ENCODE measurements at places on chromosomes 7 and 10.
A peak's percentile ranks its signal among the peaks of the same experiment; 100 is the strongest.

GRCh38 chr7:2761801-2762497, 73.9 kb downstream of the AMZ1 start:
- DNase-seq, result no peak

GRCh38 chr10:127735723-127736221, 1.2 kb upstream of the FOXI2 start:
- no peak for DNase-seq

DNA sequence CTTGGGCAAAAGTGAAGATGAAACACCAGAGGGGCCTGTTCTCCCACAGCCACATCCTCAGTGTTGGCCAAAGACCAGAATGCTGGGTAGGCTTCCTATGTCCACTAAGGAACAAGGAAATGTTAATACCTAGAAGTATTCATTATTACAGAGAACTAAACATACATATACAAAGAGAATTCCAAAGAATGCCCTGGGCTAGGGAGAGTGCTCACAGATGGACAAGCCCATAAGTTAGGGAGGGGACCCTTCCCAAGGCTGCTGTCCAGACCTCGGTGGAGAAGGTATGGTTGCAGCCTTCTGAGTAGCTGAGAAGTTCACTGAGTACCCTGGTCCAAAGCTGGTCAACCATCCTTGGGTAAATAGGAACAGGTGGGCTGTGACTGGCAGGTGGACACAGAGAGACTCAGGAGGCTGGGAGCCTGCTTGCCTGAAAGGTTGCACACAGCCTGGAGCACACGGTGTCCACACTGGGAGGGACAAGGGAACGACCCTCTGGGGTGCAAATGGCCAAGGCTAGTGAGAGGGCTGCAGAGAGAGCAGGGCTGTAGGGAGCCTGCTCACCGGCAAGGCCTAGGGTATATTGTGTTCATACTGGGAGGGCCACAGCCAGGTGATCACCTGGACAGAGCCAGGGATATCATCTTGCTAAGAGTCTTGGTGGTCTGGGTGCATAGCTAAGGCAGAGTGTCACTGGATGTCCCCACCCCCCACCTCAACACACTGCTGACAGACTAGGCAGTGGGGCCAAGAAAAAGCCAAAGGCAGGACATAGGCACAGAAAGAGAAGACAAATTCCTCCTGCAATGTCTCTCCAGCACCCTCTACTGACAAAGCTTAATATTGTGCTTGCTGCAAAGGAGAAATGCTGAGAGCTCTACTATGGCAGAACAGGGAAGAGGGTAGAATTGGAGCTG, 40.3 kb downstream of the CPVL start:
- DNase-seq, result peak; percentile 72

DNA sequence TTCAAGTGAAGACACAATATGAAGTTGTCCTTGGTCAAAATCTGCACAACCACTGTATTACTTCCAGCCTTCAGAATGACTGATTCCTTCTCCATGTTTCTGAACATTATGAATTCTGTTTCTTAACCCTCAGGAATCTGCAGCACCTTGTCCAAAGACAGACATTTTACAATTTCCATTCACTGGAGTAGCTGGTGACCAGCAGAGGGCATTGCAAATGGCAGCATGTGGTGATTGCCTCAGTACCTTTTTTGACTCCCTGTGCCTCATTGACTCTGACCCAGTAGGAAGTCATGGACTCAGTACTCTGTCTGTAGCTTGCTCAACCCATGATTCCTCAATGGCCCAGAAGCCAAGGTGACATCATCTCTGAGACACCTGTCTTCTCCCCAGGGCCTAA, 879 bp upstream of the VPS41 start:
- no peak for DNase-seq

DNA sequence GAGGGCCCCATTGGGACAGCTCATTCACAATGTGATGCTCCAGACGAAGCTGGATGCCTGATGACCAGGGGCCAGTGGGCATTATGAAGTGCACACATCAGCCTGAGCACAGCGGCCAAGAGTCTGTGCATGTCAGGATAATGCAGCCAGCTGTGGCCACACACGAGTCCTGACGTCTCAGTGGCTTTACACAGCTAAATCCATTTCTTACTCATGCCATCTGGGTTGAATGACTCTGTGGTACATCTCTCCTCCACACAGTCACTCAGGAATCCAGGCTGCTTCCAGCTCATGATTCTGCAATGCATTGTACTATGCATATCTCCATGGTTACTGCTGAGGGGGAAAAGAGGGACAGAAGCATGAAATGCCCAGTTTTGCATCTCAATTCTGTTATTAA, 123.6 kb downstream of the PRLHR start:
- DNase-seq, result no peak

- no peak for DNase-seq
These were observed 620.5 kb upstream of the LRRN3 start for GRCh38 chr7:110470420-110470819.

DNA sequence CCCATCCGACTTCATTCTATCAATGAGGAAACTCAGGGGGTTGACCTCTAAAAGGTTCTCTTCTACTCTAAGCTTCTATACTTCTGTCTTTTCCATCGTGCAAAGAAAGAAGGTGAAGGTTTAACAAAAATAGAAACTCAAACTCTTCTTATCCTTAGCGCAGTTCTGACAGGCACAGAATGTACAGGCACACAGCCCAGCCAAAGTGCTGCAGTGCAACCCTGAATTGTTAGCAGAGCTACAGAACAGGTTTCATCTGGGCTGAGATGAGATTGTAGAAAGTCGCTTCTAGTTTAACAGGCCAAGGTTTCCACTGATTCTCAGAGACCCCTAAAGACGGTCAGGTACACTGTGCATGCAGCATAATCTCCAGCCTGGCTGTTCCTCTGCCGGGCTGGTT, 79.3 kb upstream of the AFAP1L2 start:
- no peak for DNase-seq

GRCh38 chr7:92794391-92794790, 42.0 kb downstream of the CDK6 start:
- no peak for DNase-seq

DNA sequence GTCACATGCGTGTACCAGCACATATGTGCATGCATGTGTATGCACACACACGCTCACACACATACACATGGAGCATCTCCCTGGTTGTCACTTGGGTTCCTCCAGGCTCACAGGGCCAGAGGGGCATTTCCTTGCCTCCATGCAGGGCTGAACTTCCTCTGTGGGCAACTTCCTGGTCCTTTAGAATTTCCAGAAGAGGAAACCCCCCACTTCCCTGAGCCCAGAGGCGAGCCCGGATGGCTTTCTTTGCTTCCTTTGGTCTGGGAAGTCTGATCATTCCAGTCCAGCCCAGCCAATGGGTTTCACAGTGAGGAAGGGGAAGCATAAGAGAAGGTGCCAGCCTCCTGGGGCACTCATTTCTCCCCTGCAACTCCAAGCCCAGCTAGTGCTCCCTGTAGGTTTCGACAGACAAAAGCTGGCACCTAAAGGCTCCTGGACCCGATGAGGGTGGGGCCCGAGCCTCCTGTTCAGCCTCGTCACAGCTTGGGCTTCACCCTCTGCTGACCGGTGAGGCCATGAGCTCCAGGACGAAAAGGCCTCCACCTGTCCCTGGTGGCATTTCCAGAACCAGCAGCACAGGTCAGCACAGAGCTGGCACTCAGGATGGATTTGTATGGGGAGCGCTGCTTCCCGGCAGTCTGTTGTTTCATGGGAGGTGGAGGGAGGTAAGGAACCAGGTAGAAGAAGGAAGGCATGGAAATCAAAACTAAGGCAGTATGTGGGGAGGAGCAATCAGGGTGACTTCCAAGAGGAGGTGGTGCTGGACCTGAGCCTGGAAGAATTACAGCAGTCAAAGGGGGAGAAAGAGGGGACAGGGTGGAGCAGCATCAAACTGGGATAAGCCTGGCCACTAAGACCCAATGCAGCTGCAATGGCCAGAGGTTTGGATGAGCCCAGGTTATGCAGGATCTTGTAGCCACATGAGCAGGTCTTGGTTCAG, 23.7 kb downstream of the BTBD16 start:
- no peak for DNase-seq

DNA sequence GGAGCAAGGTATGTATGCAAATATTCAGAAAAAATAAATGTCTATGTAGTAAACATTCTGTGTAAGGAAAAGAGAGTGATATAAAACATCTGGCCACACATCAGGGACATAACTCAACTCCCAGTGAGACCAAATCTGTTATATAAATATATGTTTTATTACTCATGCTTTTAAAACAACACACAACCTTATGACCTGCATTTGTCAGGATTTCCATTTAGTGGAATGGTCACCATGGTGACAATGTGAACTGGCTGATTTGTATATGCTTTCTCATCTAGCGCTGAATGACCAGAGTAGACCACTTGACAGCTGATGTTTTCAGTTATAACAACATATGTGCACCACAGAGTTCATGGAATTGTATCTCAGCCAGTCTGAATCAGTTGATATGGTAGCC, 551.7 kb downstream of the HTR7 start:
- DNase-seq, result peak; percentile 70

- DNase-seq, result no peak
These were observed 23.2 kb upstream of the LRRN3 start for GRCh38 chr7:111067682-111068081.
